NCI-H510A (cell line): ENCODE measurements at places on chromosomes 5 and 9.

DNA sequence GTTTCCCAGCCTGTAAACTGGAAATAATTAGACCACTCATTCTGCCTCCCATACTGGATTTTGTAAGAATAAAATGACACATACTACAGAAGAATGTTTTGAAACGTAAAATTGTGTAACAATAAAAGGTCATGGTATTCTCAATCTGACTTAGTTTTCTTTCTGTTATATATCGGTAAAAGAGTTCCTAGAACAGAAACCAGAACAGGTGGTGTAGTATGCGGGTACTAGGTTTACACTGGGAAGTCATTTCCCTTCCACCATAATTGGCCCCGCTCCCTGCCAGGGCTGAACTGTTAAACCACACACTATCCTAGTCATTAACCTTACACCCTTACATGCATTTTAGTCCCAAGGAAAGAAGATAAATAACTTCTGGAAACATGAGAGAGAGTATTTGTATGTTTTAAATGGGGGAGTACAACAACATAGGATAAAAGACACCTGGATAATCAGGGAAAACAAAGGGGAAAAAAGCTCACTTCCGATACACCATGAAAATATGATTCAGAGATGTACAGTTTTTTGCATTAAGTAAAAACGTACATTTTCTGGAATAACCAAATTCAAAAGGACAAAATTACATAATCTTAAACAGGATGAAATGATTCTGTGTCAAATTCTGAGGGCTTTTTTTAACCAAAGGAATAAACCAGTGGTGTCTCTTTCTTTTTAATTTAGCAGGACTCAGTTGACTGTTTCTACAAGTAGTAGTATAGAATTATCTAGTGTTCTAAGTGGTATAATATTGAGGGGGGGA is 199.7 kb downstream of the GLIS3 start:
- no peak for DNase-seq

DNA sequence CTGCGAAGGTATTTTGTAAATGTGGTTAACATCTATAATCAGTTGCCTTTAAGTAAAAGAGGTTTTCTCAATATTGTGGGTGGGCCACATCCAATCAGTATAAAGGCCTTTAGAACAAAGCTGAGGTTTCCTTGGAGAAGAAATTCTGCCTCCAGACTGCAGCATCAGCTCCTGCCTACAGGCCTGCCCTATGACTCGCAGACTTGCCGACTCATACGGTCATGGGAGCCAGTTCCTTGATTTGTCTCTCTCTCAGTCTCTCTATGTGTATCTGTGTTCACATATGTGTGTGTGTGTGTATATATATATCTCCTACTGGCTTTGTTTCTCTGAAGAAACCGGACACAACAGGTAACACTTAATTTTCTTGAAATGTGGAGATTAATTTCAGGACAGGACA is 45.3 kb downstream of the SLC36A1 start:
- no peak for DNase-seq

DNA sequence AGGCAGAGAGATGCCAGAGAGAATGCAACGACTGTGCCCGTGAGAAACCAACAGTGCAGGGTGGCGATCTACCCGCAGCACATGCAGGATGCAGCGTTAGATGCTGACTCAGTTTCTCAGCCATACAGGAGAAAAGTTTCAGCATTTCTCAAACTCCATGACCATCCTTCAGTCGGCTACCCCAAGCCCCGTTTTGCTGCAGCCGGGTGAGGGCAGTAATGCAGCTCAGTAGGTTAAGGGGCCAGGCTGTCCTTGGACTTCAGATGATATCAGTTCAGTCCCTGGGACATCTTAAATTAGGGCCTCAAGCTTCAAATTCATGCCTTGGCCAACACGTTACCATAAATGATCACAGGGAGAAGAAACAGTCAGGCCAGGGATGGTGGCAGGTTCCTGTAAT is 125.5 kb downstream of the PALM2AKAP2 start:
- DNase-seq: no peak

GRCh38 chr9:82757924-82758323 is 305.0 kb downstream of the RASEF start:
- no peak for DNase-seq

- no peak for DNase-seq
Measured at GRCh38 chr5:141409598-141410306, 1.9 kb downstream of the PCDHGB6 start.
